ENCODE measurements at places on chromosomes 6 and 20.

DNA sequence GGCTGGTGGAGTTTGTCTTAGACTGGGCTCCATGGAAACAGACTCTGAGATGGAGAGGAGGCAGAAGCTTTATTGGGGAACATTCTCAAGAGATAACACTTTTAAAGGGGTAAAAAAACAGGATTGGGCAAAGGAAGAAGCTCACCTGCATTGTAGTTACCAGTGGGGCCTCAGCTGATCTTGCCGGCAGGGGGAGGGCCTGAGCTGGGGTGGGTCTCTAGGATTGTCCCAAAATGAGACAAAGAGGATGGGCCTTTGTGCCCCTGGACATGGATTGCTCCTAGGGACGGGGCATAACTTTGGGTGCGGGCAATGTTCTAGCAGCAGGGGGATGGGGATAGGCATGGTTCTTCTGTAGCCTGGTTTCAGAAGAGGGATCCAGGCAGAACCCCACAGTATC lies 12.5 kb downstream of the SGK2 start:
- DNase-seq = no peak

DNA sequence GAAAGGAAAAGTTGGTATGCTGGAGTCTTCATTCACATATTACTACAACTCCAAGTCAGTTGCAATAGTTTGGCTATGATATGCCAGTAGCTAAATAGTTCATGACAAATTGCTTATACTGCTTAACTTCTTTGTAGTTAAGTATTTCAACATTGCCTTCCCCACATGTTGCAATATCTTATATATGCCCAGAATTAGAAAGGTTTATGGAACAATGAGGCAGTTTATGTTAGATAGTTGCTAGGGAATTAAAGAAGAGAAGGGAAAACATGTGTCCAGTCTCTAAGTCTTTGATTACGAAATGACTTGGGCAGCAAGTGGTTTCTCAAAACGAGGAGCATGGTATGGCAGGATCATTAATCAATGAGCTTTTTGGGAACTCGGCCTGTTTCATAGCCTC lies 145.8 kb downstream of the PLCB4 start:
- DNase-seq = no peak

DNA sequence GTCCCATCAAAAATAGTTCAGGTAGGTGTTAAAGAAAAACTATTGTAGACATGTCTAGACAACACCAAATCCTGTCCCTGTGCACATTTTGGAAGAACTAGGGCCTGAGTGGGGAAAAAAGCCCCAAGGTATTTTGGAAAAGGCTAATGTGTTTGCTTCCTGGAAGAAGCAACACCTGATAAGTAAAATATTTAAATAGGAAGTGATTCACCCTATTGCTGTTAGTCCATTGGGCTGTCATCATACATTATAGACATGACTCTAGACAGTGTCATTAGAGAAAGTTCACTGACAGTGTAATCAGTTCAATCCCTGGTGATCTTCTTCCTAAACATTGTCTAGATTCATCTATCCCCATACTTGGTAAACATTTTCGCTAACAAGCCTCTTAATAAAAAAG lies 465.3 kb downstream of the CBLN4 start:
- no peak for DNase-seq

GRCh38 chr20:13758884-13759283 lies 25.8 kb downstream of the ESF1 start:
- no peak for DNase-seq

DNA sequence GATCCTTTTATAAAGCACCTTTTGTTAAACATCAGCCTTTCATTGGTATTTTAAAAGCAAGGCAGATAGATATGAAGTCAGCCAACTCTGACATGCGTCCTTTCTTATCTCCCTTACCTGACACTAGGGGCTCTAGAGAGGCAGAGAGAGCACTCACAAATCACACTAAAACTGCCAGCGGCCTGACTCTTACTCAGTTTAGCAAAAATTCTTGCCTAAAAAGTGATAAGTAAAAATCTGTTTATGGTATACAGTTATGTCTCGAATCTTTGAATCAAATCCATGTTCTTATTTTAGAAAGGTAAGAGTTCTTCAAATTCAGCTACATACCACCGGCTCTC lies 10.4 kb upstream of the TDRD6 start:
- DNase-seq = no peak

GRCh38 chr6:163946437-163946836 lies 531.9 kb downstream of the QKI start:
- no peak for DNase-seq

- DNase-seq = no peak
Measured at GRCh38 chr6:115133790-115134189, 791.0 kb upstream of the HS3ST5 start.

DNA sequence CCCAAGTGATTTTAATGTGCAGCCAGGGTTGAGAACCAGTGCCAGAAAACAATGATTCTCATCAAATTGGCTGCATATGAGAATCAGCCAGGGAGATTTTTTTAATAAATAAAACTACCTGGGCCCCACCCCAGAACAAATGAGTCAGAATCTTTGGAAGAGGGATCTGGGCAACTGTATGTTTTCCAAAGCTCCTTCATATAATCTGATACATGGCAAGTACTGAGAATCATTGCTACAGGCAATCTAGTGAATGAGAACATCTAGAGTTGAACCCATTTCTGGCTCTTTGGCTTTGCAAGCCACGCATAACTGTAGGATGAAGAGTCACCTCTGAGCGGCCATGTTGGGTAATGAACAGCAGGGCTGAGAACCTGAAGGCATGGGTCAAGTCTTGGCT lies 26.1 kb upstream of the DSP start:
- DNase-seq = no peak

GRCh38 chr20:37773291-37773826 lies 79.5 kb downstream of the CTNNBL1 start:
- DNase-seq = no peak

DNA sequence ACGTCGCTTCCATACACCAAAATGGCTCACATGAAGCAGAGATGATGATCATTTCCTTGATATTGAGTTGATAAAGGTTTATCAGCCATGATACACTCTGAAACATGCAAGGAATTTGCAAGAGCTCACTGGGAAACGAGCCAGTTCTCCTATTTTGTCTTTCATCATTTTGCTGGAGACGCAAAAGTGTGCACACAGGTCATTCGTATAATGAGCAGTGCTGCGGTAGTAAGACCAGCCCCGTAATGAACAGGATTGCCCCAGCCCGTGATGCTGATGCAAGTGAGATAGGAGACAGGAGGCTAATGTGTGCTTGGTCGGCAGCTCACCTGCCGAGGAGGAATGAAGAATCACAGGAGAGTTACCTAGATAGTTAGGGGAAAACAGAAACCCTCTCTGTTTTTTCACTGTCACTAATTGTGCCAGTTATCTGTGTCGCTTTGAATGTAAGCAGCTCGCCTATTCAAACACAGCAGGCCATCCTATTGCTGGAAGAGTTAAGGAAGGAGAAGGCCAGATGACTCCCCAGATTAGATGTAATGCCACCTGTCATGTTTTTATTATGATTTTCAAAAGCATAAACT lies 391.8 kb downstream of the SAMD5 start:
- DNase-seq = no peak

GRCh38 chr20:43825051-43825402 lies 89.6 kb upstream of the TOX2 start:
- no peak for DNase-seq

DNA sequence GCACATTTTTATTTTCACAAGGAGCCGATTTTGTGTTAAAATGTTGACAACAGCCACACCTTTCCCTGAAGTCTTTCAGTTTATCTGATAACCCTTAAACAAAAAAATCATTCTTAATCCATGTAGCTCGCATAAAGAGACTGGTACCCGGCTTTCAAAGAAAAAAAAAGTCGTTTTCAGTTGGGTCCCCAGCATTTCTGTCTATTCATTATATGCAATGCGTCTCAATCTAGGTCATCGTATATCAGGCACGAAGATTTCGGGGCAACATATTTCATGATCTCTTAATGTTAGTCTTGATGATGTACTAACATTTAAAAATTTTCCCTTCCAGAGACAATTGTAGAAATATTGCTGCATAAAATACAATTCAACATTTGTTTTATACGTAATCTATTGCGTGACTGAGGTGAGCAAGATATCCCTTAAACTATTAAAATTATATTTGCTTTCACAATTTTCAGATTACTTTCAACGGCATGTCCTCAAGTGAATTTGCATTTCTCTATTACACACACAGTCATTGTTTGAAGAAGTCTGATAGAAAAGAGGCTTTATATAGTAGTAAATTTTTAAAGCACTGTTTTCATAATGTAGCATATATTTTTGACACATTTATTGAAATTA lies 2.9 kb upstream of the TUBB2B start:
- DNase-seq = no peak

- no peak for DNase-seq
Measured at GRCh38 chr6:105966481-105966880, 119.7 kb upstream of the PRDM1 start.

DNA sequence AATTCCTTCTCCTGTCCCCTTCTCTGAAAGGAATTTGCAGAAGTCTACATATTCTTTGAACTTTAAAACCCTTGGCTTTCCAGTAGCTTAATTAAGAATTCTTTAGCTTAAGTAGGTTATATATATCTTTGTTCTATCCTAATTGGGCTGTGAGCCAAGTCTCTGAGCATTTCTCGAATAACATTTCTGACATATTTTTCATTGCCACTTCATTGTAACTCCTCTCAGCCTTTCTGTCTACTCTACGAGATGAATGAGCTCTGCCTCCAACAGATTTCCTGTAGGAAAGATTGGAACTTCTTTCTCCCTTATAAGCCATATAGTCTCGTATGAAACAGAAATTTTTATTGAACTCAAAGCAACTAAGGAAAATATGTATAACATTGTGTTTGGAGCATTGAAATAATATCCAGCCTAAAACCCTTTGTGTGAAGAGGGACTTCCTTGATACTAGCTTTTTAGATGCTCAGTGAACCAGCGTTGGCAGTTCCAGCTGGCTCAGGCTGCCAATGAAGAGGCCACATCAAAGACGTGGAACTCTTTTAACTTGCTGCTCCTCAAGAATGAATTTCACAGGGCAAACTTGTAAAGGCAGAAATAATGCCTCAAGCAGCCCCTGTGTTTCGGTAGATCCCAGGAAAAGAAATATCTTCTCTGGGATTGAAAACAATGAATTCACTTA lies 87.7 kb upstream of the NOX3 start:
- no peak for DNase-seq

- no peak for DNase-seq
Measured at GRCh38 chr6:164303102-164303964, 888.8 kb downstream of the QKI start.

GRCh38 chr20:15806105-15806504 lies 767.1 kb downstream of the KIF16B start:
- no peak for DNase-seq

DNA sequence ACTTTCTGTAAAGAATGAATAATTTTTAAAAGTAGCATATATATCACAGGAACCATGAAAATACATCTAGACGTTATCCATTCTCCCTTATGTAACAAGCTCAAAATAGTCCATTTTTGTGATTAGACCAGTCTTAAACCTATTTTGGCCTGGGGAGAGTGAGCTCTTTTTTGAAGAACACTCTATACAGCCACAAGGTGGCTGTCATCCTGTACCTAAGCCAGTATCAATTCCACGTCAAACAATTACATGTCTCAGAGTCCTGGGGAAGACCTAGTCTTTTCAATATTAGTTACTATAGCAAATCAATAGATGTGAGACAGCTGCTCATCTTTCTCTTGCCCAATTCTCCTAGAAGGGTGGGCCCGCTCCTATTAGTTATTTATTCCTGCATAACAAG lies 28.4 kb downstream of the FBXO5 start:
- no peak for DNase-seq

GRCh38 chr20:13085275-13085674 lies 76.5 kb downstream of the SPTLC3 start:
- no peak for DNase-seq

GRCh38 chr6:151422981-151423380 lies 28.9 kb downstream of the RMND1 start:
- no peak for DNase-seq

- no peak for DNase-seq
Measured at GRCh38 chr20:44720621-44720996, 5.4 kb downstream of the CCN5 start.

DNA sequence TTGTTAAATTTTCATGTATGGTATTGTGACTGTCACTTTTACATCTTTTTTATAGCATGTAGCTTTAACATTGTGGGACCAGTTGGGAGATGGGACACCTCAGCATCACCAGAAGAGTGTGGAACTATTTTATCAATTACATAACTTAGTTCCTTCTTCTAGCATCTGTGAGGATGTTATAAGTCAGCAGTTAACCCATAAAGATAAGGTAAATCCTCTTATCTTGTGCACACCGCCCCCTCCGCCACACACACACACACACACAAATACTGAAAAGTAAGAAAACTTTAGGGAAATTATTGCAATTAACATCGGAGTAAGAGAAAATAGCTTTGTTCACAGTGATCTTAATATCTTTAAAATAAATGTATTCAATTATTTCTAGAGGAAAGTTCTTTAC lies 60.9 kb downstream of the PGM3 start:
- DNase-seq = no peak

- DNase-seq = no peak
Measured at GRCh38 chr6:168050881-168051586, 28.0 kb downstream of the FRMD1 start.

DNA sequence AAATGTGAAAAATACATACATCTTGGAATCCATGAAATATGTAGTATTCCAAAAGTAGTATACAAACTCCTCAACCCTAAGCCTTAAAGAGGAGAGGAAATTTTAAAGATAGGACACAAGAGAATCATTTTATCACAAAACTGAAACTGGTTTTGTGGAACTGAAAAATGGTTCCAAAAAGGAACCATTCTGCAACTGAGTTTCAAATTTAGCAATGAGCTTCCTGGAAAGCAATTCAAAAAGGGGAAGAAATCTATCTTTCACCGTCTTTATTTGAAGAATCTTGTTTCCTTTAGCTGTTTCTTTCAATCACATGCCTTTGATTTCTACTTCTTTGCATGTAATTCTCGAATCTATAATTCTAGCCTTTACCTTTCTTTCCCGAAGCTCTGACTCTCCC lies 32.2 kb upstream of the LAMP5 start:
- DNase-seq = no peak

- DNase-seq = no peak
Measured at GRCh38 chr20:2652724-2653555, 508 bp downstream of the NOP56 start.

GRCh38 chr6:160103825-160104100 lies 17.9 kb upstream of the SLC22A1 start:
- no peak for DNase-seq

DNA sequence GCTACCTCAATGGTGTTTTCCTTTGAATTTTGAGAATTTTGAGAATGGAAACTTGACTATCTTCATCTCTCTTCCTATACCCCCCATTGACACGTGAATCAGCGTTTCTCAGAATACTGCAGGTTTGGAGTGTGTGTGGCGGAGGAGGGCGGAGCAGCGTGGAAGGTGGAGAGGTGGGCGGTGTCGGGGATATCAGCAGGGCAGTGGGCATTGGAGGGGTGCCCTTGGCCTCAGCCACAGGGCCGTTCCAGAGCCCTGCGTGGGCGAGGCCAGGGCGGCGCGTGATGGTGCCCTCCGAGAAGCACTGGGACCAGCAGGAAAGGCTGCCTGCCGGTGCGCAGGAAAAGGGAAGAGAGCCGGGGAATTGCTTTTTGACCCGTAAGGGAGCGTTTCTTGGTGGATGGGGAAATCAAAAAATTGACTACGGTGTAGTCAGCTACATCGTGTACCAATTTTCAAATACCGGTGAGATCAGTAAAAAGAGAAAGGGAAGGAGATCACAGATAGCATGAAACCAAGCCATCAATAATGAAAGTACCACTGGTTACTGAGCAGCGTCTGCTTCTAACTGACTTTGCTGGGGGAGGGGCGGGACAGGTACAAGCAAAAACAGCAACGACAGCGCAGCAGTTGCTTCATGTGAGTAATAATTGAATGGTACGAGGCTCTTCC lies 82.7 kb upstream of the DUSP22 start:
- no peak for DNase-seq

- DNase-seq = no peak
Measured at GRCh38 chr20:36932476-36933426, 18.8 kb downstream of the SAMHD1 start.

Measured in activated CD4-positive, alpha-beta T cell treated with anti-CD3 and anti-CD28 coated beads for 1 hour (primary cell).